ENCODE measurements at places on chromosomes 13 and 19.

GRCh38 chr13:113754691-113755090 lies 4.3 kb upstream of the TMEM255B start:
- no peak for DNase-seq

DNA sequence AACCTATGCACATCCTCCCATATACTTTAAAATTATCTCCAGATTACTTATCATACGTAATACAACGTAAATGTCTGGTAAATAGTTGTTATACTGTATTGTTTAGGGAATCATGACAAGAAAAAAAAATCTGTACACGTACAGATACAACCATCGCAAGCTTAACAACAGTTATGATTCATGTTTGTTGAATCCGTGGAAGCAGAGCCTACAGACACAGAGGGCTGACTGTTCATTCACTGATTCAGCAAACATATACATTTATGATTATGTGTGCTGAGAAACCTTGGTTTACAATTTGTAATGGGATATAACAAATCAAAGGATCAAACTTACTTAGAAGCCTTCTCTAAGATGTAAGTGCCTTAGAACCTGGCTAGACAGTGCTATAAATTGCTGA lies 1.5 kb downstream of the ZNF260 start:
- DNase-seq = no peak

DNA sequence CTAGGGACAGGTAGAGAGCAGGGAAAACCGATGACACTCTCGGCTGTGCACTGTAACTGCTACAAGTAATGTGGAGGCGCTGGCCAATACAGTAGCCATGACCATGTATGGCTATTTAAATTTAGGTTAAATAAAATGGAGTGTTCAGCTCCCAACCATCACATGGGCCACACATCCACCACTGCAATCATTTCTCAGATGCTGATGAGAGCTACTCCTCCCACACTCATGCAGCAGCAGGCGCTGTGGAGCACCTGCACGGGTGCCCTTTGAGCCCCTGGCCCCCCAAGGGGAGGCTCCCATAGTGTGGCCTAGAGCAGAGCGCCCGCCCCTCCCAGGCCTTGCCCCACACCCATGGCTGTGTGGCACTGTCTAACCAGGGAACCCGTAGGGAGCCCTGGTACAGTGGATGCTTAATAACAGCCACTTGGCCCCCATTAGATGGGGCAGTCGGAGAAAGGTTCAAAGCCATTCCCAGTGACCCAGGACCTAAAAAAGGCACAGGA lies 6.0 kb downstream of the ACP4 start:
- no peak for DNase-seq

- no peak for DNase-seq
Measured at GRCh38 chr19:45079911-45080370, 881 bp downstream of the GEMIN7 start.

DNA sequence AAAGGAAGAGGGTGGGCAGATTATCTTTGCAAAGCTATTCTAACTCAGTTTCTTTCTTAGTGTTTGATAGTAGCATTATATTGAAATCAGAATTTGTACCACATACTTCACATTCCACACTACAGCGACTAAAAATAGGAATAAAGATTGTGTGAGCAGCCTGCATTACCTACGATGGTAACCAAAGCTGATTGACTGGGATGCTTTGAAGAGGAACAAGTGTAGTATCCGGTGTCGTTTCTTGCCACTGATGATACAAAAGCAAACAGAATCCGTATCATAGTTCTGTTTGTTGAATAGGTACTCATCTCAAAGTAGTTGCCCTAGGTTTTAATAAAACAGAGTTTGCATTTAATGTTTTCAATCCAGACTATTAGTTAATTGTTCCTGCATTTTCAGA lies 51.2 kb downstream of the FLT3 start:
- peak; percentile 18 for DNase-seq

GRCh38 chr13:50209631-50210030 lies 194.4 kb downstream of the KCNRG start:
- DNase-seq = no peak

- no peak for DNase-seq
Measured at GRCh38 chr19:51292971-51293370, 18.5 kb upstream of the IGLON5 start.

DNA sequence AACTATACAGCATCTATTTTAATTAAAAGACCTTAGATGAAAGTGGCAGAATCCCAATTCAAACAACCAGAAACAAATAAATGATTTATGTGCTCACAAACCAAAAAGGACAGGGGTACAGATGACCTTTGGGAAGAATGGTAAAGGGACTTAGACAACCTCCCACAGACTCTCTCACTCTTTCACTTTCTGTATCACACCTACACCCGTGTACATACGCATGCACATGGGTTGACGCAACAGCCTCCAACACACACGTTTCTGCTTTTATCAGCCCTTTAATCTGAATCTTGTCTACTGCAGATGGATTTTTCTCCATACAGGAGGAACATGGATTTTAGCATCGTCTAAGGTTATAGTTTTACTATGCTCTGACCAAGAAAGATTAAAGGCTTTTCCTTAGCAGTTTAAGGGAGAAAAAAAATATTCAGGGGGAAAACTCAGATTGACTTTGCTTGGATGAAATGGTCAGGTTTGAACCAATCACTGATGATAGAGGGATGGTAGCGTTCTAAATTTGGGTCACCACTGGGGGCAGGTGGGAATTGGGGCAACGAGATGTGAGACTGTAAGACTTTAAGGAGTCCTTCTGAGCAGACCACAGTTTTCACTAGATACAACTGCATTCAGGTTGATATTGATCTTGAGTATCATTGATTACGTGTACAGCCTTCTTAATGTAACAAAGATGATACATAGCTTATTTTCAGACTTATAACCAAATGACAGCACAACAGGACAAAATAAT lies 166.1 kb downstream of the ITGBL1 start:
- no peak for DNase-seq

- no peak for DNase-seq
Measured at GRCh38 chr13:70788074-70788473, 679.8 kb upstream of the KLHL1 start.

DNA sequence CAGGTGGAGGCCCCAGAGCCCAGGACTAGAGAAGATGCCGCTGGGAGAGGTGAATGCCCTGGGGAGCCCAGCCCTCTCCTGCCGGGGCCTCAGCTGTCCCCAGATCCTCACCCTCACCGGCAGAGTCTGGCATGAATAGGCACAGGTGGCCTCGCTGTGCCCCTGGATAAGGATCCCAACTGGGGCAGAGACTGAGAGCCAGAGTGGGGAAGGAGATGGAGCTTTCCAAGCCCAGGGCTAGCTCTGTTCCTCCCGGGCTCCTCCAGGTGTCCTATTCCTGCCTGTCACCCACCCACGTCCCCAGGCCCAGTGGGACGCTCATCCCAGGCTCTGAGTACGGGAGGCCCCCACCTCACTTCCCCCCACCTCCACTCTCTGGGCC lies 16.5 kb downstream of the PRR36 start:
- DNase-seq = no peak

DNA sequence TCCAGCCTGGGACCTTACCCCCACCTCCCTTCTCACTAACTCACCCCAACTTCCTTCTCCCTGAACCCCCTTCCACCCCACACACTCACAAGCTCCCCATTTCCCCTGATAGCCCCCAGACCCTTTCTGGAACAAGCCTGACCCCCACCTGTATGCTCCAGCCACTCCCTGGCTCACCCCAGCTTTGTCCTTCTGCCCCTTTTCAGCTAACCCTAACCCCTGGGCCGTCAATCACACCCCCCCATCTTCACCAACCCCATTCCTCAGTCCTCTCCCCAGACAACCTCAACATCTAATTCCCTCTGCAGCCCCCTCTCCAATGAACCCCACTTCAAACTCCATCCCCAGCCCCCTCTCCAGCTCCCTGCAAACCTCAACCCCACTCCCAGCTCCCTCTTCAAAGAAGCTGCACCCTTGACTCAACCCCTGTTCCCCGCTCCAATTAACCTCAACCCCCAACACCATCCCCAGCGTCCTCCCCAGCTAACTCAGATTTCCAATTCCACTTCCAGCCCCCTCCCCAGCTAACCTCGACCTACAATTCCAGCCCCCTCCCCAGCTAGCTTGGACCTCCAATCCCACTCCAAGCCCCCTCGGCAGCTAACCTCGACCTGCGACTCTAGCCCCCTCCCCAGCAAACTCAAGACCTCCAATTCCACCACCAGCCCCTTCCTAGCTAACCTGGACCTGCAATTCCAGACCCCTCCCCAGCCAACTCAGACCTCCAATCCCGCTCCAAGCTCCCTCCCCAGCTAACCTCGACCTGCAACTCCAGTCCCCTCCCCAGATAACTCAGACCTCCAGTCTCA lies 929 bp downstream of the GNG7 start:
- DNase-seq = no peak

- DNase-seq = no peak
Measured at GRCh38 chr13:50914848-50915247, 5.3 kb downstream of the RNASEH2B start.

DNA sequence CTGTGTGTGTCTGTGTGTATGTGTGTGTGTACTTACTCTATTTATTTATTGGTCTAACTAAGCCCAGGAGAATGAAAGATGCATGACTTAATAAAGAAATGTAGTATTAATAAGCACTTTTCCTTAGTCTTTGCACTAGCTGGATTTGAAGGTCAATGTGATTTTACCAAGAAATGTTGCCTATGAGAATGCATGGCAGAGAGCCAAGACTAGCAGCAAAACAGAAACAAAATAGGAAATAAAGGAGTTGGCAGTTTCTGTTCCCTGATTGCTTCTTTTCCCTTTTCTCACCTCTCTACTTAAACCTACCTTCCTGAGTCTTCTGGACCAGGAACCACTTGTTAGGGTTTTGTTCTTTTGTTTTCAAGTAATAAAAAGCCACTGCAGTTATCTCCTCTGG lies 286.1 kb downstream of the KCTD12 start:
- no peak for DNase-seq

GRCh38 chr13:75368167-75368566 lies 113.8 kb downstream of the TBC1D4 start:
- DNase-seq = no peak

- no peak for DNase-seq
Measured at GRCh38 chr13:23554000-23554399, 16.2 kb upstream of the TNFRSF19 start.

GRCh38 chr19:33634361-33635091 lies 12.8 kb downstream of the CHST8 start:
- no peak for DNase-seq

DNA sequence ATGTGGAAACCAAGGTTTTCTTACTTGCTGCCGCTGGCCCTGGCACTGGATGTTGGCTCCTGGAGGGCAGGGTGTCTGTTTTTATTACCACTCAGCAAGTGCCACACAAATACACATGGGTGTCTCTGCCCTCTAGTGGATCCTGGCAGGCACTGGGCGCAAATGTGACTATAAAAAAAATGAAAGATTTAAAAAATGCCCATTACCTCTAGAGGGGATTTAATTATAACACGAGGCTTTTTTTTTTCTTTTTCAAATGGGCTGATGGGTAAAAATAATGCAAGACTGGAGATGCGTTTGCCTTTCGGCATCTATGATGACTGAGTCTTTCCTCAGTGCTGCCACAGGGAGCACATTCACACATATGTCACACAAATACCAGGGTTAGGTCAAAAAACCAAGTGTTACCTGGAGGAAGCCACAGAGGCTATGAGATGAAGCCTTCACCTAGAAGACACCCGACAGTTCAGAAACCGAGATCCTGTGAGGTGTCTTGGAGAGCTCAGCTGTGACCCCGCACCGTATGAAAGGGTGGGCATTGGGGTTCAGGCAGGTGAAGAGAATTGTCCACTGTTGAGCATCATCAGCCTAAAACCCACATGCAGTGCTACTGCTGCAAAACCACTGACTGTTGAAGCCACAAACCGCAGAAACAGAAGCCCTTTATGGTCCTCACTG lies 25.7 kb downstream of the CHAMP1 start:
- DNase-seq = peak; percentile 14

DNA sequence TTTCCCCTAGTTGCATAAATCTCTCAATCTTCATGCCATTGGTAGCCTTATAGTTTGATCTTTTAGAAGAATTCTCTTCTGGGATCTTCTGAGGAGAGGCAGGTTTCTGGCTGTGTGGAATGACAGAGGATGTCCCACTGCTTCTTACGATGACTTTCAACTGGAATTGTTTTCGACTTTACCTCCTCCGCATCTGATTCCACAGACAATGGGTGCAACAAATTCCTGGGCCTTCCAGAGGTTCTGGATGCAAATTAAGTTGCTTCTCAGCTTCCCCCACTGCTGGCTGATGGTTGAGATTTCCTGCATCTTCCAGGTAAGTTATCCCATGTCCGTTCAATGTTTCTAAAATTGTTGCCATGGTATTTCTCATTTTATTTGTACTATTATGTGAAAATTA lies 142.3 kb upstream of the TSC22D1 start:
- DNase-seq = no peak

DNA sequence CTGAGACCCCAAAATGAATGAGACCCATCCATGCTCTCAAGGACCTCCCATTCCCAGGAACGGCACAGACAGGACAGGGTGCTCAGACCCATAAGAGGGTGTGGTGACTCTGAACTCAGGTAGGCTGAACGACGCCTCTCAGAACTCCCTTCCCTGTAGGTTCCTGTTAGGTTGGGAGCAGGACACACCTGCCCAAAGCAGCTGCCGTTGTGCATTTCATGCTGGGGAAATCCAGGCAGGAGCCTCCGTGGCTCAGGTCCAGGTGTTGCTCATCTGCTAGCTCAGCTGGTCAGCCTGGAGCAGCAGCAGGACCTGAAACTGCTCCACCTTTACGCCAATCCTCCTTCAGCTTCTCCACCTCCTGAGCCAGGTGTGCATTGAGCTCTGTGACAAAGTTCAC lies 19.1 kb upstream of the TEX101 start:
- DNase-seq = no peak

GRCh38 chr19:2519482-2519881 lies 43.6 kb downstream of the GADD45B start:
- DNase-seq = no peak

DNA sequence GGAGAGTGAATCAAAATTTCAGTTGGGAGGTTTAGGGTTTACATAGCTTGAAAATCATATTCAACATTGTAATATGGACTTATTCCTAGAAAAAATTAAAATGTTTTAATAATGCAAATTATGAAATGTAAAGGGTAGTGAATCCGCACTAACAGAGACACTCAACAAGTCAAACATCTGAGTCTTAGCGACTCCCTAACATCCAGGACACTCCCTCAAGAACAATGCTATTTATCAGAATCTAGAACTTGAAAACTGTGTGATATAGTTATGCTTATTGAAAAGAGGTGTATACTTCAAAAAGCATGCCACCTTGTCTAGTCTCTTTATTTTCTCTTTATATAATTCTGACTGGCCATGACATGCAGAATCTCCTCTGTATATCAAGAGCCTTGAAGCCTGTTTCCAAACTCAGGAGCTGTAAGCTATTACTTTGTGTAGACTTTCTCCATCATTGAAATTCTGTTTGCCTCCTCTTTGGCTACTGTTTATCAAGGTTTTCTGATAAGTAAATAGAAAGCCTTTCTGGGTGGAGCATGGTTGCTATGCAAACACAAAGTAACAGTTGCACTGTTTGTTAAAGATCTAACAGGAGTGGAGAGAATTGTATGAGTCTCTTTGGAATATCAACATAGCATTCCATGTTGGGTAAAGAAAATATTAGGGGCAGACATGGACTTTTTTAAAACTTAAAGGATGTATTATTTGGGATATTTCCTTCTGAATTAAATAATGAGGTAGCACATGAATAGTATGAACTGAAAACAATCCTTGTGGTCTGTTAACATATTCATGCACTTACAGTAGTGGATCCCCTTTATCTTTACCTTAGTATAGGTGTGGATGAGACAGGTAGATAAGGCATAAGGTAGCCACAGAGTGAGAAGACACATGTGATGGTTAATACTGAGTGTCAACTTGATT lies 56.4 kb upstream of the MBNL2 start:
- DNase-seq = peak; percentile 2

GRCh38 chr19:50510121-50510670 lies 795 bp downstream of the JOSD2 start:
- DNase-seq = no peak
